Fibroblast of skin of scalp (primary cell): ENCODE measurements at places on chromosomes 1 and 21.
A peak's percentile ranks its signal among the peaks of the same experiment; 100 is the strongest.

DNA sequence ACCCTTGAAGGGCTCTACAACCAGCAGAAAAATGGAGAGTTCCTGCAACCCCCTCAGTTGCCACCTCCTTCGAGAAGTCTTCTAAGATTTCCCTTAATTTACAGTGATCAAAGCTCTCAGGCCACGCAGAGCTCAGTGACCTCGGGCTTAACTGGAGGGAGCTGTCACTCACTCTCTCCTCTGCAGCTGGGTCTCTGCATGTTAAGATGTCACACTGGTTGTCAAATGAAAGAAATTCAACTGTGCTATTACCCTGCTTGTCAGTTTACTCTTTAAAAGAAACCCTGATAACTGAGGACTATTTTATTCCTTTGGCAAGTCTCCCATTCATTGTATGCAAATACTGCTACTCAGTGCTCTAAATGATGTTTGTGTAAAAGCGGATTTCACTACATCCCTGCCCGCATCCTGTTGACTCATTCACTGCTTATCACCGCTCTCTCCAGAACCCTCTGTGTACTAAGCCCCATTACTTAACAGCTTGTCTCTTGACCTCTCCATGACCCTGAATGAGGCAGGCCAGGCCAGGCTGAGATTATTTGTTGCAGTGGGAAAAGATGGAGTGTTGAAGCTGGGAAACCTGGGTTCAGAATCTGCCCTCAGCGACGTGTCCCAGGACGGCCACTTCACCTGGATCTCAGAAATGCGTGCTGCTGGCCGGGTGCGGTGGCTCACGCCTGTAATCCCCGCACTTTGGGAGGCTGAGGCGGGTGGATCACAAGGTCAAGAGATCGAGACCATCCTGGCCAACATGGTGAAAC lies 13.7 kb downstream of the DHRS3 start:
- peak; percentile 92 for DNase-seq

DNA sequence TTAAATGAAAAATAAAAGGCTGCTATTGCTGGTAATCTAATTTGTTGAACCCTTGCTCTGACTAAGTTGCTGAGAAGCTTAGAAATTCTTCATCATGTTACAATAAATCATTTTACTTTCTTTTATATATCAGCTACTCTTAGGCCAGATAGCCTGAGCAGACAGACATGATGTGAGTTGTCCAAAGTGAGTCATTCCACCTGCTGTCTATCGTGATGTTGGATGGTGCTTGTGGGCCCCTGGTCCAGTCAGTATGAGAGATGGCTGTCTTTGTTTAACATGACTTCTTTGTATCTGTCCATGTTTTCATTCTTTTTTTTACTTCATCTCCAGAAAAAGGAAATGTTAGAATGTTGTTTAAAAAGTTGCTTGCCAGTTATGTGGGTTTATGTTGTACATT lies 188.8 kb downstream of the ADGRL2 start:
- no peak for DNase-seq

DNA sequence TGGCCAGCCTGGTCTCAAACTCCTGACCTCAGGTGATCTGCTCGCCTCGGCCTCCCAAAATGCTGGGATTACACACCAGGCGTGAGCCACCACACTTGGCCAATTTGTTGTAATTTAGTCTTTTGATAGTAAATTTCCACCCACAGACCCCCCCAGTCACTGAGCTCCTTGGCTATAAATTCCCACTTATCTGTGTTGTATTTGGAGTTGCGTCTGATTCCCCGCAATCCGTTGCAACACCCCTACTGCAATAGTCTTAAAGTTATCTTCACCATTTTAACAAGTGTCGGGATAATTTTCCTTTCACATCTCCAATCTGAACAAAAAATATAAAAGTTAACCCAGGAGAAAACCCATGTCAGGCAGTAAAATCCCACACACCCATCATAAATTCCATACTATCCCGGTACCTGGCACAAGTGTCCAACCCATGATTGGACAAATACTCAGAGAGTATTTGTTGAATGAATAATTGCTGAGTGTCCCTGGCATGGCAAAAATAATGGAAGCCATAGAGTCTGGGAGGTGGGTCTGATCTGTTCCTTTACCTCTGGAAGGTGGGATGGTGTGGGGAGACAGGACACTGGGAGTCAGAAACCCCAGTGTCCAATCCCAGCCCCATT lies 9.3 kb upstream of the CNR2 start:
- DNase-seq = no peak

DNA sequence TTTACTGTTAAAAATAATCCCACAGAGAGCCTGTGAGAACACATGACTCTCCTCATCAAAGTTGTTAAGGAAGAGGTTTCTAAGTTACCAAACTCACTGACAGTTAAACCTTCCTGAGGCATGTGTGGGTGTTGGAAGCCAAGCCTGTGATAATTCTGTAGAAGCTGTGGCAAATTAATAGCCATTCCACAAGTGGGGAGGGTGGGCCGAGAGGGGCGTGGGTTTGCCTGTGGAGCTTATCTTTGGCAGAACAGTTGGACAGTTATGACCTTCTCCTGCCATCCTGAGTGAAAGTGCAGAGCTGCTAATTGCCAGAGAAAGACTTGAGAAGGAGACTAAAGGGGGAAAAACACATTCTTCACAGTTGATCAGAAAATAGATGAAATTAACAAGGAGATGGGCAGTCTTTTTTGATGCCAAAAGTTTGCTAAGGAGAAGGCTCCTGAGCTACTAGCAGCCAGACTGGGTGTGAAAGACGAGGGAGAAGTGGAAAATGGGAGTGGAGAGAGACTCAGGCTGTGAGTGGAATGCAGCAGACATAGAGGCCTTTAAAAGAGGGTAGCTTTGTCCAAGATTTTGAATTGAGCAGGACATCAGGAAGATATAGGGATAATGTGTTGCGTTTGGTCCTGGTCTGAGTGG lies 1.6 kb upstream of the PLA2G2C start:
- DNase-seq = no peak

DNA sequence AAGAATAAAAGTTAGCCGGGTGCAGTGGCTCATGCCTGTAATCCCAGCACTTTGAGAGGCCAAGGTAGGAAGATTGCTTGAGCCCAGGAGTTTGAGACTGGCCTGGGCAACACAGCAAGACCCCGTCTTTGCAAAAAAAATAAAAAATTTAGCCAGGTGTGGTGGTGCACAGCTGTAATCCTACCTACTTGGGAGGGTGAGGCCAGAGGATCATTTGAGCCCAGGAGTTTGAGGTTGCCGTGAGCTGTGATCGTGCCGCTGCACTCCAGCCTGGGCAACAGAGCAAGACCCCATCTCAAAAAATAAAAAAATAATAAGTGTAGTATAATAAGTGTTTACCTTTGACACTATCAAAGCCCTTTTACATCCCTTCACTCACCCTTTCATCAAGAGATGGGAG lies 5.0 kb downstream of the ACTN2 start:
- DNase-seq = no peak
